ENCODE measurements at places on chromosomes 6 and 20.

DNA sequence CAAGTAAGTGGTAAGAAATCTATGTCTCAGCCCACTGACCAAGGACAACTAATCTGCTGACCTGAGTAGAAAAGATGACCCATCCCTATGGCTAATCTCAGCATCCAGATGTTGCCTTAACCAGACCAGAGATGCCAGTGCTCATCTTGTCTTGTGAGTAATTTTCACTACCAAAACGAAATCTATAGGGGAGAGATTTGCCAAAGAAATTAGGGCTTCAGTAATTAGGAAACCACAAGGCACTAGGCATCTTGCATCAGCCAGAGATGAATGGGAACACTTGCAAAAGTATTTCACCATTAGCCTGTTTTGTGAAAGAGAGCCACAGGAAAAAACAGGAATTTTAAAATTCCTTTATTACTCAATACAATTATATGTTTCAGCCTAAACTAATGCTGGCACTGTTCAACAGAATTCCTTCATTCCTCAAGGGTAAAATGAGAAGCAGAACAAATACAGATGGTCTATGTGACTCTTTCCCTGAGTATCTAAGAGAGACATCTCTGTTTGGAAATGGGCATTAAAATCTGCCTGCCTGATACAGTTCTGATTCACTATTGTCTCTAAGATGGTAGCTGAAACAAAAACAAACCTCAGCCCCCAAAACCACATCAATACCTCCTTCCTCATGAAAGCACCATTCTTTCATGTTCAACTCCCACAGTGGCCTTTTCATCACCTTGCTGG, 87.8 kb downstream of the GMDS start:
- DNase-seq = no peak

DNA sequence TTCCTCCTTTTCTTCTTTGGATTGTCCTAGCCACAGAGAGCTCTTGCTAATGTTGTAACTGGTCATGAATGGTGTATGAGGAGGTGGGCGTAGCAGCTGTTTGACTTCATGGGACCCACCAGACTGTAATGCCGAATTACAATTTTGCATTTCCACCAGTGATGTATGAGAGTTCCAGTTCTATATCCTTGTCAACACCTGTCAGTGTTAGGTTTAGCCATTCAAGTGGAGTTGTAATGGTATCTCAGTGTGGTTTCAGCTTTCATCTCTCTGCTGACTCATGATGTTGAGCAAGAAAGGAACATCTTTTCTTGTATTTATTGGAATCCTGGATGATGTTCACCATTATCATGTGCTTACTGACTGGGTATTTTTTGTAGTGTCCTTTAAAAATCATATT, 5.1 kb downstream of the IGF2R start:
- DNase-seq = peak; percentile 25

GRCh38 chr6:127383988-127384387, 40.6 kb upstream of the ECHDC1 start:
- no peak for DNase-seq

- no peak for DNase-seq
Measured at GRCh38 chr20:40493071-40493470, 196.0 kb downstream of the MAFB start.

DNA sequence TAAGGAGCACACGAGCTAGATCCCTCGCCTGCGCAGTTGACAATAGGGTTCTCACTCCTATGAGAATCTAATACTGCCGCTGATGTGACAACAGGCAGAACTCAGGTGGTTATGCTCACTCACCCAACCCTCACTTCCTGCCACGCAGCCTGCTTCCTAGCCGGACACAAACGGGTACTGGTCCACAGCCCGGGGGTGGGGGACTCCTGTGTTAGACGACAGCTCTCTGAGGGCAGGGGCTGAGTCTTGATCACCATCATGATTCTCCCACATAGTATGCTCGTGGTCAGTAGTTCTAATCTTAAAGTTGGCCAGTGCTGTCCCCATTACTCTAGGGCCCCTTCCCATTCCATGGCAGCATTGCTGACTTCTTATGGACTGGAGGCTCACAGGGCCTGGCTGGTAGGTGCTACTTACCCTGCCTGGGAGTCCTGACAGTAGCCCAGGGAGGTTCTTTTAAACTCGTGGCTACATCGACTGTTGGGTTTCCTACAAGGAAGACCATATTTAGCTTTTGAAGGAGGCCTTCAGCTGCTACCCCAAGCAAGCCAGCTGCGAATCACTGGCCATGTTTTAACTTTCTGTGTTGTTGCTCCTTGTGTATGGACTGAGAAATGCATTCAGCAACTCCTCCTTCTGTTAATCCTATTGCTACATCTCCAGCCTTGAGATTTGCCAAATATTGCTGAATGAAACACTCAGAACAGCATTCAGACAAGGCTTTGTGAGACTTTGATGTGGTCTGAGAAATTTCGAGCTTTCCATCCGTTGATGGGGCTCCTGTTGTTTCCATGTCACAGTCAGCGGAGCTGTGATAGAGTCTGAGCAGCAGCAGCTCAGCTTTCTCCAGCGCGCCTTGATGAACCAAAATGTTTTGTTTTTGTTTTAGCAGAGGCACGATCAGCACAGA, 300.3 kb downstream of the NRN1 start:
- DNase-seq = no peak

DNA sequence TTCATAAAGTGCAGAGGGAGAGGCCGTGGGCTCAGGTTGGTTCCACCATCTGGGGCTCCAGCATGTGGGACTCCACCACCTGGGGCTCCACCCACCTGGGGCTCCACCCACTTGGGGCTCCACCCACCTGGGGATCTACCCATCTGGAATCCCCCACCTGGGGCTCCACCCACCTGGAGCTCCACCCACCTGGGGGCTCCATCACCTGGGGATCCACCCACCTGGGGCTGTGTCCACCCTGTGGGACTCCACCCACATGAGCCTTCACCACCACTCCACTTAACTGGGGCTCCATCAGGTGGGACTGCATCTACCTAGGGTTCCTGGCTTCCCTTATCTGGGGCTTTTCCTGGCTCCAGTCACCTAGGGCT, 226.0 kb upstream of the CDYL start:
- DNase-seq = no peak

DNA sequence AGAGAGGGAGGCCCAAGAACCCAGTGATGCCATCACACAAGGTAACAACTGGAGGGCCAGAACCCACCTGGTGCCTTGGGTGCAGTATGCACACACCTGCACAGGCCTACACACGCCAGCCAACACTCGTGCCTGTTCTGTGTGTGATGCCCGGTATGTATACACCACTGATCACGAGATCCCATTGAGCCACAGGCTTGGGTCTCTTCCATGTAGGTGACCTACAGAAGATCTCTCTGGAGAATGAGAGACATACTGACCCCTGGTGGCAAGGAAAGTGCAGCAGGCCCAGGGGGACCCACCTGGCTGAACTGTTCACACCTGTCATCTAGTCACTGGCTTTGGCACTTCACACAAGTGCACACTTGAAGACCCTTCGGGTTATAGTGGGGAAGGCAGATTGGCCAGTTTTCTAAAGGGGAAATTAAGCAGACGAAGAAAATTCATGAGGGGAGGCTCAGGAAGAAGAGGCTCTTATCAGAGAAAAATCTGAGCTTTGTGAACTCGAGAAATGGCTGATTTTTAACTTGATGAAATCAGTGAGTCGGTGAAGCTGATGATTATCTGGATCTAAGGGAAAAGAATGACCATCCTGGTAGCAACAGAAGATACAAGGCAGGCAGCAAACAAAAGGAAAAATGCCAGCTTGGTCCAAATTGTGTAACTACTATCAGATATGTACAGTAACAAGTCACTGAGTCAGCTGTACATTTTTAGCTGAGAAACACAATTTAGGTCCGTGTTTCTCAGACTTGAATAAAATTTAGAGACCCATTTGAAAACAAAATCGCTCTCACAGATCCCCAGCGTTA, 69.1 kb upstream of the PBOV1 start:
- peak; percentile 64 for DNase-seq

- DNase-seq = no peak
Measured at GRCh38 chr6:3761989-3762270, 10.4 kb upstream of the PXDC1 start.

DNA sequence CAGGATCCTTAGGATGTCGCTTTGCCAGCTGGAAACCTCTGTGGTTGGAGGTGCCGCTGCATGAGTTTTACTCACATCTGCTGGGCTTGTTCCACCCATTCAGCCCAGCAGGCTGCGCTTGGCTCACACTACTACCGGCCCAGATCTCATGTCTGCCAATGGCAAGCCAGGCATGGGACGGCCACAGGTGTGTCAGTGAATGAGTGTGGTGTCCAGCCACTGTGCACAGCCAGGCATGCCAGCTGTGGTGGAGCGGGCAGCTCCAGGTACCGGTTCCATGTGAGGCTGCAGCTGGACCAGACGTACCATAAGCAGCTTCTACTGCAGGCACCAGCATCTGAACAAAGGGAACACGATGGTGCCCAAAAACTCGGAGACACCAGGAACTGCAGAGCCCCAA, 33.1 kb upstream of the ASF1A start:
- DNase-seq = no peak

DNA sequence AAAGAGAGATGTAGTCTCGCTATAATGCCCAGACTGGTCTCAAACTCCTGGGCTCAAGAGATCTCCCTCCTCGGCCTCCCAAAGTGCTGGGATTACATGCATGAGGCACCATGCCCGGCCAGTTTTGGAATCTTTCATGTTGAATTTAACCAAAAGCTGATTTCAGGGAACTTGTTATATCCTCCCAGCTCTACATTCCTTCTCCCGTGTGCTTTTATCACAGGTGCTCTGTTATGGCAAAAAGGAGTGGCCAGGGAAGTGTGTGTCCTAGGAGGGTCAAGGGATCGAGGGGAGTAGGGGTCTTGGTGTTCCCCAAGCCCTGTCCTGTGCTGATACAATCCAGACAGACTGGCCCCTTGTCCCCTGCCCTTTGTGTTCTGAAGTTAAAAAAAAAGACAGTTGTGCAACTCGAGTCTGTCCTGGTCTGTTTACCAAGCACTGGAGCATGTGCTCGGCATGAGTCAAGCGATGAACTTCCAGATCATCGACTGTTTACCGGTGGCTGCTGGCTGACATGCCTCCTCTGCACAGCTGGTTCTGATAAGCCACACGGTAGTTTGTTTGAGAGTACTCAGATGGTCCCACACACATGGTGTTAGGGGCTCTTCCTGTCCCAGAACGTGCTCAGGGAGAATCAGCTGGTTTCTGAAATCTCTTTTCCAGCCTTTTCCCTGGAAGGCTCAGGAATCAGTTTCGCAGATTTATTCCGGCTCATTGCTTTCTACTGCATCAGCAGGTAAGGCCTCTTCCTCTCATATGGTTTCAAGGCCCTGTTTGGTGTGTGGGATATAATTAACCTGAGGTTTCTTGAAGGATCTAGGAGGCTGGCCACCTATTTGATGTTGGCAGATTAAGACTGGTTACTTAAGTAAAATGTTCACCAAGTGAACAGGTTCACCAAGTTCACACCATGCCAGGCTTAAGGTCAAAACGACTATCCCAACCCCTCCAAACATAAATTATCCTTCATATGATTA, 52.6 kb upstream of the NAA20 start:
- no peak for DNase-seq

DNA sequence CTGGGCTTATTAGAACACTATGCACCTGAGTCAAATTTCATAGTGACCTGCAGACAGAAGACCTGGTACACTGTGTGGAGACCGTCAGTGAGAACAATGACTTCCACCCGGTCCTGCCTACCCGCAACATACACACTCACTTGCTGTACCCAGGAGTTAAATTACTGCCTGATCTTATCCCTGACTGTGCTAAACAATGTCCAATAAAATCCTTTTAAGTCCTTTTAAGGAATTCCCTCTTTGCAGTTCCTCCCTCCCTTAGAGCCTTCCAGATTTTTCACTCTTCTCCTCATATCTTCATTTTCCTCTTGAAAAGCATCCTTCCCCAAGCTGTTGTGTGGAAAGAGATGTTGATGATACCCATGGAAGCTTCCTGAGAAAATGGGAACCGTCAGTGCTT, 3.4 kb upstream of the KCNG1 start:
- DNase-seq = no peak

DNA sequence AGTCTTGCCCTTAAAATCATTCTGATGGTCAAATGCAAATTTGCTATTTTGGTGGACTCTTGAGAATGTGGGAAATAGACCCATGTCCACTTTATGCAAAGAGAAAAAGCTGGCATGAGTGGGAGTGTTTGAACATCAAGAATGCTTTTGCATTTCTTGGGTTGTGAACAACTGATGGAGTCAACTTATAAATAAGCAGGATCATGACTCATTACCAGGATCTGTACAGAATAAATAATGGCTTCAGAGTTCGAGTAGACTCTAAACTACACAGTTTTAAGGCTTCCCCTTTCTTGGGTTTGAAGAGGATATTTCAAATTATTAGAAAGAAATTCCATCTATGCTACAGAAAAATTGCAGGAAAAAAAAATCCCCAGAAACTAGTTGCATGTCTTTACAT, 195.5 kb downstream of the EYA4 start:
- DNase-seq = no peak

DNA sequence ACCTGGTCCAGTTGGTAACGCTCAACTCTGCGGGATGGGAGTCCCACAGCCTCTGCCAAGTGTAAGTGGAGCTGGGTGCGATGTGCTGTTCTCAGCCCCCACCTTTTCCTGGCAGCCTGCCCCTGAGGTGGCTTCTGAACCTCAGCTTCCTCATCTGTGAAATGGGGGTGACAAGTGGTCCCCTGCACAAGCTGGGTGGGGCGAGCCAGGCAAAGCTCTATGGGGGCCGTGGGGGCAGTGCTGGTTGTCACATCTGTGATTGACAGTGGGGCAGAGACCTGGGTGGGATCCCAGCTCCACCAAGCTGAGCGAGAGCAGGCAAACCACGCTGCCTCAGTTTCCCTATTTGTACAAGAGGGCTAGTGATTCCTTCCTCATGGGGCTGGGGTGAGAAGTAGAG, 162.6 kb downstream of the SYCP2 start:
- DNase-seq = no peak

DNA sequence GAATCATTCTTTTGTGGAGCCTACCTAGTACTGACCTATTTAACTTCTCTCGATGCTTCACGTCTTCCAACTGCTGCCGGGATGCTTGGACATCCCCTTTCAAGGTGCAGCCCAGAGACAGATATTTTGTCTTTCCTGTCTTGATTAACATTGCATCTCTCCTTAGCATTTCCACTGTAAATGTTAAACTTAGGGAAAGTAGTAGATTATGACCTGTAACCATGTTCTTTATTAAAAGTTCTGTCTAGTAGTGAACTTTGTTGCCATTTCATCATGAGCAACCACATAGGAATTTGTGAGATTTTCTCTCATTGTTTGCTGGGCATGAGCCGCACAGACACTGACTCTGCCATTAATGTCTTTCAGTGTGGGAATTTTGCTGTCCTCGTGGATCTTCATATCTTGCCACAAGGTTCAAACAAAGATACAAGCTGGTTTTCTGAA, 117.9 kb downstream of the JAG1 start:
- no peak for DNase-seq

All from NCI-H345 (cell line).